ENCODE measurements at places on chromosomes 6 and 20. TPM values are rescaled to one million over a fixed set of nuclear protein-coding genes. Genes with fewer than 3 reads are reported as not detected.
A peak's percentile ranks its signal among the peaks of the same experiment; 100 is the strongest.

GRCh38 chr20:58709703-58710039 is 17.1 kb downstream of the NPEPL1 start:
- peaks cover under 1% of the 10 kb centered on the region for H3K36me3 ChIP-seq
- no peaks in the 10 kb centered on the region for H3K27me3 ChIP-seq
- H3K27ac ChIP-seq: no peak overlapping the region
- no peak overlapping the region for H3K4me3 ChIP-seq
- no peak for DNase-seq
- no peaks in the 10 kb centered on the region for H3K4me1 ChIP-seq

GRCh38 chr6:14660806-14661579 is 543.4 kb downstream of the CD83 start:
- no peak overlapping the region for H3K27ac ChIP-seq
- no peak overlapping the region for H3K4me3 ChIP-seq
- peaks cover 15% of the 10 kb centered on the region for H3K4me1 ChIP-seq

DNA sequence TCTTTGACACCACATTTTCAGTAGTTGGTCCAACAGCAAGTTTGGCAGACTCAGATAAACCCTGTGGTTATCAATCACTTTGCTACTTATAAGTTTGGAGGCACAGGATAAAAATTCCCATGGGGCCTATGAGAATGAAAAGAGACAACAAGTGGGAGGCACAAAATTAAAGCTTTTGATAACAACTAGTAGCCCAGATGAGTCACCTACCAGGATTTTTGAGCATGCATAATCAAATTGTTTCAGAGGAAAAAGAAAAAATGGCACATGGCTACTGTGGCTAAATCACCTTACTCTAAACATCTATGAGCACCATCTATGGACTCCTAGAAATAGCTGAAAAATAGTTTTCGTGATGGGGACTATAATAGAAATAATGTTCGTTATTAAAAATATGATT is 40.8 kb upstream of the BMP5 start:
- H3K27ac ChIP-seq: no peak overlapping the region
- H3K4me1 ChIP-seq: no peaks in the 10 kb centered on the region
- H3K27me3 ChIP-seq: no peaks in the 10 kb centered on the region
- H3K36me3 ChIP-seq: no peaks in the 10 kb centered on the region
- H3K4me3 ChIP-seq: no peak overlapping the region
- DNase-seq: no peak

DNA sequence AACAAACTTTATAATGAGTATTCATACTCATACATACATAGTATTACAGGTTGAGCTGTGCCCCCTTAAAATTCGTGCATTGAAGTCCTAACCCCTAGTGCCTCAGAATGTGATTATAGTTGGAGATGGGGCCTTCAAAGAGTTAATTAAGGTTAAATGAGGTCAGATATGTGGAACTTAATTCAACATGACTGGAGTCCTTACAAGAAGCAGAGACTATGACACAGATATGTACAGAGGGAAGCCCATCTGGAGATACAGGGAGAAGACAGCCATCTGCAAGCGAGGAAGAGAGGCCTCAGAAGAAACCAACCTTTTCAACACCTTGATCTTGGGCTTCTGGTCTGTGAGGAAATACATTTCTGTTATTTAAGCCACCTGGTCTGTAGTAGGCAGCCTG is 536.1 kb upstream of the AGPAT4 start:
- no peaks in the 10 kb centered on the region for H3K4me1 ChIP-seq
- H3K27me3 ChIP-seq: no peaks in the 10 kb centered on the region
- H3K27ac ChIP-seq: no peak overlapping the region
- no peaks in the 10 kb centered on the region for H3K36me3 ChIP-seq
- no peak for DNase-seq

Gene NOX3
- not detected for total RNA-seq

Gene C6orf15
- total RNA-seq: not detected

Gene SIRPB2
- total RNA-seq: 1.3 TPM

- no peaks in the 10 kb centered on the region for H3K36me3 ChIP-seq
- H3K27me3 ChIP-seq: no peaks in the 10 kb centered on the region
- no peaks in the 10 kb centered on the region for H3K4me1 ChIP-seq
- H3K4me3 ChIP-seq: no peak overlapping the region
These were observed 124.5 kb downstream of the PHACTR3 start for GRCh38 chr20:59728722-59729430.

Gene CNBD2
- total RNA-seq: 4.2 TPM

Gene PAQR8
- 6.7 TPM for total RNA-seq

Gene HEY2
- total RNA-seq: 5.1 TPM

DNA sequence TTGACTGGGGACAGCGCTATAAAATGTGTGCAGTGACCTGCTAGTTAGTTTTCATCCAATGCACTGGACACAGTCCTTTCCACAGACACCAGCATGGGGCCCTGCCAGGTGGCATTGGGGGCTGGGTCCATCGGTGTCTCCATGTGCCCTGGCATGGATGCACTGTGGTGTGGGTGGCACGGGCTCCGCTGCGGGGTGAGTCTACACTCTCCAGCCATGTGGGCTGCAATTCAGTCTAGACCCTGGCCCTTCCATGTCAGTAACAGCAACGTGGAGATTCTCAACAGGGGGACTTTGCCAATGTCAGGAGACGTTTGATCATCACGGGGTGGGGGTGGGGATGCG is 100.0 kb downstream of the RAMACL start:
- no peak for DNase-seq
- H3K27me3 ChIP-seq: no peaks in the 10 kb centered on the region
- H3K27ac ChIP-seq: no peak overlapping the region
- no peak overlapping the region for H3K4me3 ChIP-seq

DNA sequence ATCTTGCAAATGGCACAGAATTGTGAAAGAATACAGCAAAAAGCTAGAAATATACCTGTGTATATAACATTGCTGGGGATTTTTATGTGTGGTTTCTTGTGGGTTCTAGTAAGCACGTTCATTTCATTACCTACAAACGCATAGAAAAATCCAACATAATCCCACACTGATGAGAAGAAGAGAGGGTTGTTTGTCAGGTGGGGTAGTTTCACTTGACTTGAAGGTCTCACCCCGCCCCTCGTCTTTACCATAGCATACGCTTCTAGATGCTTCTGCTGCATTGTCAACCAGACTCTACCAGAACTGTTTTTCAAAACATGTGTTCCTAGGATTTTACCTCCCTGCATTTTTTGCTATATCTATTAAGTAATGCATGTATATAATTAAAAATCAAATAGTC is 284.1 kb upstream of the TAB2 start:
- no peak overlapping the region for H3K4me3 ChIP-seq
- no peak for DNase-seq
- H3K4me1 ChIP-seq: peaks cover 24% of the 10 kb centered on the region
- H3K36me3 ChIP-seq: no peaks in the 10 kb centered on the region

DNA sequence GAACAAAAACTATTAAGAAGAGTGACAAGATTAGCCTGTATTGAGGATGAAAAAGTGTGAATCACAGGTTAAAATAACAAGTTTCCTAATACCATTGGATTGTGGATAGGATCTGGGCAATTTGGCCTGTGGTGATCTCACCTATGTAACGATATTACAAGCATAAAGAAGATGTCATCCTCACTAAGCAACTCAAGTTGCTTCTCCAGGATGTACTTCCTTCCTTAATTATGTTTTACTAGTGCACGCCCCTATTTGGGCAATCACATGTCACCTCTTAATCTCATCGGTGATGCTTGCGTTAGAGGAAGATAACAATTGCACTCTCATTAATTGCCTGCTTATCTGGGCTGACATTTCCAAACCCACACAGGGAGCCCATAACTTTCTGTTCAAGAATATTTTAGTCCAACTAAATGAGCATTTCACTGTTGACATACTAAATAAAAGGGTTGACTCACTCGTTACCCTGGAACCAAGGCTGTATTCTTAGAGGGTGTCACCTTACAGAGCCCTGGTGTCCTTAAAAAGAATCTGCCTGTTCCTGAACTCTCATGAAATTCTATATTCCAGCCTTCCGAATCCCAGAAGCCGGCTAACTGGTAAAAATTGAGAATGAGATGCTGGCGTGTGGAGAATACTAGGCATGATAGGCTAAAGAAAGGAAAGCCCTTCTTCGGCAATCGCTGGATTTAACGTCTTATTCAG is 88.2 kb upstream of the ATXN1 start:
- H3K4me3 ChIP-seq: no peak overlapping the region
- no peaks in the 10 kb centered on the region for H3K36me3 ChIP-seq
- no peaks in the 10 kb centered on the region for H3K4me1 ChIP-seq
- no peak for DNase-seq
- no peak overlapping the region for H3K27ac ChIP-seq

Gene RBM24
- 0.45 TPM for total RNA-seq

Gene FAM83B
- total RNA-seq: 23.5 TPM

Gene KCNK16
- total RNA-seq: not detected

DNA sequence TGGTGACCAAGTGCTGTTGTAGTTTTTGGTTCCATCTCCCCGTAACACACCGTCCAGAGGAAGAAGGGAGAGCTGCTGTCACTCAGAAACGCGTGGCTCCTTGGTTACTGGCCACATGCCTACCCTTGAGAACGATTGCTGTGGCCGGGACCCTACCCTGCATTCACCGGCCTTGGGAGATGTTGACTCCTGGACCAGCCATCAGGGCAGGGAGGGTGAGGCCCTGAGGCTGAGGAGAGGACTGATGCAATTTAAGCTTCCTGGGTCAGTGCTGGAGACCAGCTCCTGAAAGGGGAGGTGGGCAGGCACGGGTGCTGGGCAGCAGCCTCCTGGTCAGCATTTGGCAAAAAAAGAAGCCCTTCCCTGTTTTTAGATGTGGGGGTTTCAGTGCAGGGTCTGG is 31.5 kb downstream of the ERMARD start:
- no peaks in the 10 kb centered on the region for H3K36me3 ChIP-seq
- H3K4me1 ChIP-seq: peaks cover 20% of the 10 kb centered on the region
- no peak for DNase-seq
- no peak overlapping the region for H3K4me3 ChIP-seq
- no peaks in the 10 kb centered on the region for H3K27me3 ChIP-seq

Gene MAP7
- 46.0 TPM for total RNA-seq

DNA sequence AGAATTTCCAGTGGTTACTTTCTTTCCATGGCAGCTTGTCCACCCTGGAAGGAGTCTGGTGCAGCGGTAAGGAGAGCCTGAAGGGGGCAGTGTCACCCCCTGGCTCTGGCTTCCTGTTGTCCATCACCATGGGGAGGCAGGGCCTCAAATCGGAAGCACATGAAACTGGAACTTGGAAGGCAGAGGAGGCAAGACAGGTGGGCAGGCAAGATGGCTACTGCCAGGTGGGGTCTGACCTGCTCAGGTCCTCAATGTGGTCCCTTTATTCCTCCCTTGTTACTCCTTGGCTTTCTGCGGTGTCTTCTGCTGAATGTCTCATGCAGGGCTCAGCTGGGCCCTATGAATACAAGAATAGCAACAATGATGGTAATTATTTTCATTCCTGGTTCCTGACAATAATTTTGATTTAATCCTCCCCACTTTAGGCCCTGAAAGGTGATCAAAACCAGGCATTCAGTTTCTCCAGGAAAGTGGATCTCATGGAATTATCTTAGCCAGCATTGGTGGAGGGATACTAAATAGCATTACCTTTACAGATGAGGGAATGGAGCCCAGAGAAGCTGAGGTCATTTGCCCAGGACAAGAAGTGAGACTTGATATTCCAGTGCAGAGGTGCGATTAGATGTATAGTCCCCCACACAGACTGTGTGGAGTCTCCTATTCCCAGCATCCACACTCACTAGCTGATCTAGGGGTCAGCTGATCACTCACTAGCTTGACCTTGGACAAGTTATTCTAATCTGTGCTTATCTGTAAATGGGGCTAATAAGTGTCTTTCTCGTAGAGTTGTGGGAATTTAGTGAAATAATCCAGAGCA is 17.6 kb upstream of the SNAI1 start:
- no peak overlapping the region for H3K27ac ChIP-seq
- no peaks in the 10 kb centered on the region for H3K27me3 ChIP-seq
- peak; percentile 24 for DNase-seq
- no peak overlapping the region for H3K4me3 ChIP-seq

DNA sequence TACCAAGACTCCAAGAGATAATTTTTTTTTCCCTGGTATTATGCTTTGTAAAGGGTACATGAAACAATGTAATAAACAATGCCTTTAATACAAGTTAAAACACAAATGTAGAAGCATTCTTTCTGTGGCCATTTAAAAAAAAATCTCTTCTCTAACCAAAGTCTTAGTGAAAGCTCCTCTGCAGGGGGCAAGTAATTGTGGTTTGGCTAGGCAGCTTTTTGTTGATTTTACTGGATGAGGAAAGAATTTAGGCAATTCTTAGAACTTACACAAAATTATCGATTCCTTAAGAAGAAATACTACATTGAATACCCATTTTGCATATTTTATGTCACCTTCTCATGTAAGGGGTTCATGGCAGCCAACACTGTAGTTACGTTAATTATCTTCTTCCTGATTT is 12.4 kb downstream of the TFB1M start:
- no peaks in the 10 kb centered on the region for H3K27me3 ChIP-seq
- no peak overlapping the region for H3K4me3 ChIP-seq
- no peak for DNase-seq
- H3K36me3 ChIP-seq: no peaks in the 10 kb centered on the region

GRCh38 chr6:107656883-107657282 is 167.0 kb downstream of the SOBP start:
- peaks cover 2% of the 10 kb centered on the region for H3K4me1 ChIP-seq

DNA sequence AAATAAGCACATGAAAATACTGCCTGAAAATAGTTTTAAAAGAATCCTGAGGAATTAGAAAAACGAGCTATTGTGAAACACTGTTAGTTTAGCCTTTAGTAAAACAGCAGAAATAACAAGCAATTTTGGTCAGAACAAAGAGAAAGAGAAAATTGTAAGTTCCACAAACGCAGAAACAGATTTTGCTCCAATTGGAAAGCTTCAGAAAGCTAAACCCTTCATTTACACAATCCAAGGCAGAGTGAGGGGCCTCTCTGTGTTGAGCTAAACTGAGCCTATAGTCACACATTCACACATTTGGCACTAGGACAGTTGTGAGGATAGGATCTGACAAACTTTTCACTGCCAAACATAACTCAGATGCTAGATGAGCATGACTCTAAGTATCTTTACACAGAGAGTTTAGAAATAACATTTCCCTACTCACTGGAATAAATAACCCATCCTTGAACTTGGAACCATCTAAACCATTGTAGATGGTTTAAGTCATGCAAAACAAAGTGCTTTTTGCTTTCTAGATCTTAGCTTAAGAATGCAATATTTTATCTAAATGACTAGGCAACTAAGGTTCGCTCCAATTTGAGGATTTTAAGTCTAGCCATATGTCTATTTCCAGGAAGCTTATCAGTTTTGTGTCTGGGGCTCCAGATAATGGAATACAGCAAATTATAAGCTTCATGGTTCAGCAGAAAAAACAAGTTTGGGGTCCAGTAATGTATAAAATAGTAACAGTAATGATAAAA is 122.6 kb downstream of the SGK1 start:
- H3K4me1 ChIP-seq: peaks cover 49% of the 10 kb centered on the region
- H3K36me3 ChIP-seq: no peaks in the 10 kb centered on the region
- no peaks in the 10 kb centered on the region for H3K27me3 ChIP-seq
